Foreskin fibroblast (primary cell): ENCODE measurements at places on chromosomes 12 and 14.

DNA sequence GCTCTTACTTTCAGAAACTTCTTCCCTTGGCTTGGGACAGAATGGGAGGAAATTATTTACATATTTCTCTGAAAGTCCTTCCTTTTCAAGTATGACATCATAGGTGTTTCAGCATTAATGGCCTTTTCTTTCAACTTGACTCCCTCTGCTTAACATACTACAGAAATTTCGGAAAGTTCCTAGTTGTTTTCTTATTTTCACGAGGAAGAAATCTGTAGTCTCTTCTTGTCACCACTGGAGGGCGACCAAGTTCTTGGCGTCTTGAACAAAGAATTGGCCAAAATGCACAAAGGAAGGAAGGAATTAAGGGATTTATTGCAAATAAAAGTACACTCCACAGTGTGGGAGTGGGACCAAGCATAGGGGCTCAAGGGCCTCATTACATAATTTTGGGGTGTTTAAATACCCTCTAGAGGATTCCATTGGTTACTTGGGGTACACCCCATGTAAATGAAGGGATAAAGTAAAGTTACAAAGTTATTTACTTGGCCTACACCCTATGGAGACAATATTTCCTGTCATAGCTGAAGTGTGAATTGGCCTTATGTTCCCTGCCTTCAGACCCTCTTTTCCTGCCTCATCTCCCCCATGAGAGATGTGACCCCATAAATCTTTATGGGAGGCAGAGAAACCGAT is 70.4 kb downstream of the RPL10L start:
- DNase-seq = peak; percentile 1

GRCh38 chr14:103762036-103762435 is 46.4 kb downstream of the ZFYVE21 start:
- DNase-seq = no peak

GRCh38 chr14:96617635-96618034 is 115.5 kb downstream of the PAPOLA start:
- DNase-seq = no peak

DNA sequence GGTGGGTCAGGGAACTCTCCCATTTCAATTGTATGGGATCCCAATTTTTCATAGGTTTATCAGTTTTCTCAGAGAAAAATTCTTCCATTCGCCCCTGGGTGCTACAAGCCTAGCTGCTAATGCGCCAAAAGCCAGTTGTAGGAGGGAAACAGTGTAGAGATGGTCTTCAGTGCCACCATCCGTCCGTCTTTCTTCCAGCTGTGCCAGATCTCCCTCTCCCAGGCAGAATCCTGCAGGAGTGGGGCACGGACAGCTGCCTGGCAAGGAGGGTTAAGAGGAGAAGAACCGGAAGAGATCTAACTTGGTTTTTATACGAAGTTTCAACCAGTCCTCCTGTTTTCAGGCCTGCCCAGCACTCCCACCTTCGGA is 38.9 kb upstream of the FUT8 start:
- peak; percentile 41 for DNase-seq

GRCh38 chr14:20836668-20837338 is 34.2 kb upstream of the RNASE1 start:
- DNase-seq = peak; percentile 22

GRCh38 chr12:6959058-6959804 is 8.1 kb downstream of the PTPN6 start:
- DNase-seq = no peak

- DNase-seq = peak; percentile 31
Measured at GRCh38 chr12:106227641-106228319, 20.0 kb downstream of the CKAP4 start.

- DNase-seq = no peak
Measured at GRCh38 chr14:77909911-77910310, 110.0 kb downstream of the ADCK1 start.
